ENCODE measurements at places on chromosomes 7 and 10. TPM values are rescaled to one million over a fixed set of nuclear protein-coding genes. Genes with fewer than 3 reads are reported as not detected.

The AKR1C4 gene
- not detected for total RNA-seq

The A1CF gene
- not detected for total RNA-seq

The VAX1 gene
- total RNA-seq = not detected

The HOGA1 gene
- 0.83 TPM for total RNA-seq

- no peak for DNase-seq
Observed at GRCh38 chr10:80161321-80162083, 29.0 kb downstream of the PLAC9 start.

DNA sequence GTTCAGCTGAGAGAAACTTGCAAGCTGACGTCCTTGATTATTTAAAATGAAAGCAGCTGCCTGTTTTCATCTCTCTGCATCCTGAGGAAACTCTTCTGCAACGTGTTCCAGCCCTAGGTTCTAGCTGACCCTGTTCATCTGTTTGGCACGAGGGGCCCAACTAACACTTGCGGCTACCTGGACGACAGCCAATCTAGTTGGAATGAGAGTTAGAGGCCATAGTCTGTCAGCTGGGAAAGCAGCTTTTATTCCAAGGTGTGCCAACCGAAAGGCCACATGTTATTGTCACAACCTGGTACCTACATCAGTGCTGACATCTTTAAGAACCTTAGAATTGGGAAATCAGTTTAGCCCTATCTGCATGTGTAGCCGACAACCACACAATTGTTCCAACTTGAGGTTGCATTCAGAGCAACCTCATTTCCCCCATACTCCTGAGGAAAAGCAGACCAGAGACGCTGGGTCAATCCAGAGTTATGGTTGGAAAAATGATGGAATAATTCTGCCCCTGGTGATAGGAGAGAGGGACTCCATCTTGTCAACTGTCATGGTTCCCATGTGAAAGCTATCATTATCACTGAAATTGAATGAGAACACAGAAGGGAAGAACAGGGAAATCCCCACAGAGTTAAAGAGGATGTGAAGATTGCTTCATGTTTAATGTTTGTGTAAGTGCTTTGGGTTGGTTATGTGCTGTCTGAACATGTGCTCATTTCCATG, 121.6 kb downstream of the EGFR start:
- peak; percentile 89 for DNase-seq

GRCh38 chr10:846126-846685, 85.3 kb downstream of the LARP4B start:
- DNase-seq = no peak

- no peak for DNase-seq
Observed at GRCh38 chr7:123397746-123398338, 136.6 kb downstream of the IQUB start.

DNA sequence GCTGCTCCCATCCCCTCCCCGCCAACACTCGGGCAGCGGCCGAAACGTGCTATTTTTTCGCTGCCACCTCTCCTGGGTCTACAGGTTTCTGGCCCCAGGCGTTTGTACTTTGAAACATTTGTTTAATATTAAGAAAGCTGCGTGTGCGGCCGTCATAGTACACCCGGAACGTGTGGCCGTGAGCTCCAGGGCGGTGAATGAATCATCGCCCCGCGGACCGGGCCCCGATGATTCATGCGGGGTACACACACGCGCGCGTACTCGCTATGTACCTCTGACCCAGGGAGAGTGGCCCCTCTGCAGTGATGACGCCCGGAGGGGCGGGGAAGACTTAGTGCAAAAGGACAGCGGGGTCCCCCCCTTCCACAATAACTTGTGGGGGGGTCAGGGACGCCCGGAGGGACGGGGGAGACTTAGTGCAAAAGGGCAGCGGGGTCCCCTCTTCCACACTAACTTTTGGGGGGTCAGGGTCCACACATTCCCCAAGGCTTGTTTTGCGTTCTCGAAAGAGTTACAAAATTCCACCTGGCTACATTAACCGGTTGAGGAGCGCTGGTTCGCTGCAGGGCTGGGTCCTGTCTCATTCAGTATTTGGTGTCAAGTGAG, 56.5 kb upstream of the PCGF5 start:
- no peak for DNase-seq

DNA sequence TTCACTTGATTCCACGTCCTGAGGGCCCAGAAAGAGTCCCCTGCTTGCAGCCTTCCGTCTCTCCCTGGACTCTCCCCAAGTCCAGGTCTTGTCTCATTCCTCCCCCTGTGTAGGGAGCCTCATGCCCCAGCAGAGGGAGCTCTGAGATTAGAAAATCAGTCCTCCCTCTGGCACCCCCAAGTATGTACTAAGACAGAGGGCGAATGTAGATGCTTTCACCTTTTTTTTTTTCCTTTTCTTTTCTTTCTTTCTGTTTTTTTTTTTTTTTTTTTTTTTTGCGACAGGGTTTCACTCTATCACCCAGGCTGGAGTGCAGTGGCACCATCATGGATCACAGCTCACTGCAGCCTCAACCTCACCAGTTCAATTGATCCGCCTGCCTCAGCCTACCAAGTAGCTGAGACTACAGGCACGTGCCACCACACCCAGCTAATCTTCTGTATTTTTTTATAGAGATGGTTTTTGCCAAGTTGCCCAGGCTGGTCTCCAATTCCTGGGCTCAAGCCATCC, 10.3 kb downstream of the SFXN3 start:
- peak; percentile 96 for DNase-seq

DNA sequence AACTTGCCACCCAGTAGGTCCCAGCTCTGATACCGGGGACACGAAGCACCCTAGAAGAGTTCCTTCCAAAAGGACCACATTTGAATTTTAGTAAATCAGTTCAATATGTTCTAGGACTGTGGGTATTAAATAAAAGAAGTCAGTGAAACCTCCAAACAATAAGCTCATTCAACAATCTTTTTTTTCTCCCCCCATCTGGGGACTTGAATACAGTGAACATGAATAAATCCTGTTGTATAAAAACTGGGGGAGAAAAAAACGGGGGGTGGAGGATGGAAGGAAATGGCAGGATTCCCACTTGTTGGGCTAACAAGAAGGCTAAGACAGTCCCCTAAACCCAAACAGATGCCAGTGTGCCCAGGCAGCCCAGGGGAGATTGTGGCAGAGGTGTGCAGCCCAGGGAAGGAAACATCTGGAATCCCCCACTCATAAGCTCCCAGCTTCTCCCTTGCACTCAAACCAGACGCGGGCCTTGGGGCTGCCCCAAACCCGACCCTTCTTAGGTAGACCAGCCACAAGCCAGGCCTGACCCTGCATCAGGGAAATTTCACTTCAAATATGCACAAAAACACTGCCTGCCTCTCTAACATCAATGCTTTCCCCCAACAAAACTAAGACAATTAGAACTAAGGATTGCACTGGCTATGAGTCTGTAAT, 8.8 kb downstream of the AFAP1L2 start:
- no peak for DNase-seq

GRCh38 chr10:91088300-91089140, 131.9 kb upstream of the PCGF5 start:
- DNase-seq = peak; percentile 72

- no peak for DNase-seq
Observed at GRCh38 chr7:103391150-103391549, 43.7 kb downstream of the PSMC2 start.

- DNase-seq = no peak
Observed at GRCh38 chr10:42428534-42428933, 209.8 kb downstream of the ZNF33B start.

- DNase-seq = peak; percentile 88
Observed at GRCh38 chr10:121250995-121251764, 347.1 kb downstream of the FGFR2 start.

DNA sequence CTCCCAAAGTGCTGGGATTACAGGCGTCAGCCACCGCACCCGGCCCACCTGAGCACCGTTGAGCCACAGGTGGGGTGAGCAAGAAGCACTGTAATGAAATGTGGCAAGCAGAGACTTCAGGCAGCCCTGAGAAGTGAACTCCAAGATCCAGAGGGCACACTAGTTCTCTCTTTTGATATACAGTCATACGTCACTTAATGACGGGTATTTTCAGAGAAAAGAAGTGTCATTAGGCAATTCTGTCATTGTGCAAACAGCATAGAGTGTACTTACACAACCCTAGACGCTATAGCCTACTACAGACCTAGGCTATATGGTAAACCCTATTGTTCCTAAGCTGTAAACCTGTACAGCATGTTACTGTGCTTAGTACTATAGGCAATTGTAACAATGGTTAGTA, 7.9 kb downstream of the PANK1 start:
- DNase-seq = no peak
